Adrenal gland (tissue), 19 donors: ENCODE measurements at places on chromosomes 11 and 22. TPM values are rescaled to one million over a fixed set of nuclear protein-coding genes. Genes with fewer than 3 reads are reported as not detected.

DNA sequence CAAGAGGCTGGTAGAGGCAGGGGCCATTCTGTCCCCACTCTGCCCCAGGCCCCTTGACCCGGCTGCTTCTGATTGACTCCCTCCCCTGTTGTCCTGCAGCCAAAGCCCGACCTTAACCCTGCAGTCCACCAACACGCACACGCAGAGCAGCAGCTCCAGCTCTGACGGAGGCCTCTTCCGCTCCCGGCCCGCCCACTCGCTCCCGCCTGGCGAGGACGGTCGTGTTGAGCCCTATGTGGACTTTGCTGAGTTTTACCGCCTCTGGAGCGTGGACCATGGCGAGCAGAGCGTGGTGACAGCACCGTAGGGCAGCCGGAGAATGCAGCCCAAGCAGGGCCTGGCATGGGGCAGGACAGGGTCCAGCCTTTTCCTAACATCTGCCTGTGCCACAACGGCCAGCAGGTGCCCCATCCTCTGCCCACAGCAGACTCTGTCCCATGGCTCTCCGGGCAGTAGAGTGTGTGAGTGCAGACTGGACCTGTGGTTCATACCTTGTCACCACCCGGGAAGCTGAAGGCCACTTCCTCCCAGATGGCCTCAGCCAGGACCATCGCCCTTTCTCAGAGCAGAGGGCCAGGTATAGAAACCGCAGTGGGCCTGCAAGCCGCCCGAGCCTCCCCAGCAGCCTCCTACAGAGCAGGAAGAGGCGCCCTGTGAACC lies 26.8 kb upstream of the MGAT3 start:
- DNase-seq = no peak

DNA sequence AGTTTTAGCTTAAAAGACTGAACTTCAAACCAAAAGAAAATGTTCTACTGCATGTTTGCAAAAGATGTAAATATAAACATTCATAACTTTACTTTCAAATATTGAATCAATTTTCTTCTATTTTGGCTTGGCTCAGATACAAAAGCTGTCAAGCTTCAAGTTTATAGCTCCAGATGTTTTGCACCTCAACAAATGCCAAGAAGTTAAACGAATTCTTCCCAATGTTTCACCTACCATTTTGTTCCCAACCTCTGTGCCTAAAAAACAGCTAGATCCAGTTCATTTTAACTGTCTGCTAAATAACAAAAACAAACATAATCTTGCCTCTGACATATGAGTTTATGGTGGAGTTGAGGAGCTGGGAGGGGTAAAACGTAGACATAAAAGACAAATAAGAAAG lies 76.5 kb downstream of the RAB30 start:
- DNase-seq = no peak

DNA sequence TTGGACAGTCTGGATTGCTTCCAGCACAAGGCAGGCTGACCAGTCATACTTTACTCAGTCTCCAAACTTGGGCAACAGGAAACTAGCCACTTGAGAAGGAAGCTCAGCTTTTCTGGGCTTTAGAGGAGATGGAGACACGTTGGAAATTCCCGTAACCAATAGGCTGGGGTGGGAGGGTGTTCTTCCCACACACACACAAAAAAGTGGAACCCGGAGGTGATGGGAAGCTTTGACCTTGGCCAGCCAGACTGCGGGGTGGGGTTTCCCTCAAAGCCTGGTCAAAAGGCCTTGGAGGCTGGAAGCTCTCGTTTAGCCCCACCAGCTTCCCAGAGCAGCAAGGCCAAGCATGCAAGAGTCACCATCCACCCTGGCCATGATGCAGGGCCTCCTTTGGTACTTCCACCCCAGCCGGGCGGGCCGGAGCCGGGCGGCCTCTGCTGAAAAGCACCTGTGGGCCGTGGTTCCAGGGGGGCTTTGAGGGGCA lies 126.2 kb downstream of the BCR start:
- peak; percentile 19 for DNase-seq

DNA sequence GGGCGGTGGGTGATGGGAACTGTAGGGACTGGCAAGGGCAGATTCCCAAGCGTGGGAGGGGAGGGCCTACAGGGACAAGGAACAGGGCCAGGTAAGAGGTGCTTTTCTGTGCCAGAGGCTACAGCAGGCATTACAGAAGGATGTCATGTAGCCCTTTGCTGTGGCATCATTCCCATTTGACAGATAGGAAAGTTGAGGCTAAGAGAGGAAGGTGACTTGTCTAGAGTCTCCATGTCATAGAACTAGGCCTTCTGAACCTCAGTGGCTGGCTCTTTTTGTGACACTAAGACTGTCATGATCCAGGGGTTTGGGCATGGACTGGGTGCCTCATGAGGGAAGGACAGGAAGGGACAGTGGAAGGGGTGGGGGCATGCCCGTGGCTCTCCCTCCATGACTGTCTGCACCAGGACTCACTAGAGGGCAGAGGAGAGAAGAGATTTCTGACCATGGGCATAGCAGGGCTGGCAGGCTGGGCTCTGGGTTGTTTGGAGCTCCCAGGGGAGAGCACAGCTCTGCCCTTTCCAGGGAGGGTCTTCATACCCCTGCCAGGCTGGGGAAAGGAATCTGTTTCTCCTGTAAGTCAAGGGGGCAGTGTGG lies 3.2 kb downstream of the MMP11 start:
- DNase-seq = no peak

DNA sequence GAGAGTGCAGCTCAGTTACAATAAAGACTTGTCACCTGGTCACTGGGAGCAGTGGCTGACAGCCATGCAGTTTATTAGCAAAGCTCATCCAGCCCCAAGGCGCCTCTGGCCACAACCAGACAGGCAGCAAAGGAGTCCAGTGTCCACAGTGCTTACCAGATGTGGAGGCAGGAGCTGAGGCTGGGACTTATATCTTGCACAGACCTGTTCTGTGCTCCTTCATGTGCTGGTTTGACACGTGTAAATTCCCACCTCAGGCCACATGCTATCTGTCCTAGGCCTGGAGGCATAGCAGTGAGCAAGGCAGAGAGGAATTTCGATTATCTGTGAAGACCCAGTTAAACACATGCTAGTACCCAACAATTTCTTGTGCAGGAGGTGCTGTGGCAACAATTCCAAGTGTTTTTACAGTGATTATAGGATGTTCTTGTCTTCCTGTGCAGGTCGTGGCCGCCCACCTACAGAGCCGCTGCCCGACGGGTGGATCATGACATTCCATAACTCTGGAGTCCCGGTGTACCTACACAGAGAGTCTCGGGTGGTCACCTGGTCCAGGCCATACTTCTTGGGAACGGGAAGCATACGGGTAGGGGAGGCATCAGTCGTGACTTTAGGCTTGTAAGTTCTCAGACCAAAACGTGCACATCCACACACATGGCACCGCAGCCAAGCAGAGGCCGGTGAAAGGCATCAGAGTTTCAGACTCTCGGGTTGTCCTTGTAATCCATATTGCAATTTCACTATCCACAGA lies 9.4 kb downstream of the DGCR8 start:
- no peak for DNase-seq

GRCh38 chr11:9853929-9854552 lies 190.2 kb downstream of the SWAP70 start:
- no peak for DNase-seq

The SLC22A12 gene
- not detected for total RNA-seq

- no peak for DNase-seq
Measured at GRCh38 chr11:66003291-66003690, 988 bp downstream of the BANF1 start.

The RAG2 gene
- total RNA-seq = not detected
